Cardiac septum (tissue), 1 donor: ENCODE measurements at places on chromosomes 4 and X.

- no peak for DNase-seq
These were observed 349.2 kb upstream of the NOCT start for GRCh38 chr4:138666366-138666765.

DNA sequence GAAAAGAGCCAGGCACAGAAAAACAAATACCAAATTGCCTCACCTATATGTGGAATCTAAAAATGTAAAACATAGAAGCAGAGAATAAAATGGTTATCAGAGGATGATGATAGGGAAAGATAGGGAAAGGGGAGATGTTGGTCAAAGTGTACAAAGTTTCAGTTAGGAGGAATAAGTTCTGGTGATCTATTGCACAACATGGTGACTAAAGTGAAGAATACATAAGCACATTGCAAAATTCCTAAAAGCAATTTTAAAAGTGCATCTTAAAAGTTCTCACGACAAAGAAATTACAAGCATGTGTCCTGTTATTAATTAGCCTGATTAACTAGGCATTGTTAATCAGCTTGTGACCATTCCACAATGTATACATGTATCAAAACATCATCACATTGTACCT is 136.0 kb downstream of the GABRG1 start:
- DNase-seq = no peak

- DNase-seq = no peak
These were observed 121.2 kb downstream of the TBCK start for GRCh38 chr4:106194801-106195200.

GRCh38 chrX:106912864-106913263 is 7.3 kb upstream of the CLDN2 start:
- DNase-seq = no peak

DNA sequence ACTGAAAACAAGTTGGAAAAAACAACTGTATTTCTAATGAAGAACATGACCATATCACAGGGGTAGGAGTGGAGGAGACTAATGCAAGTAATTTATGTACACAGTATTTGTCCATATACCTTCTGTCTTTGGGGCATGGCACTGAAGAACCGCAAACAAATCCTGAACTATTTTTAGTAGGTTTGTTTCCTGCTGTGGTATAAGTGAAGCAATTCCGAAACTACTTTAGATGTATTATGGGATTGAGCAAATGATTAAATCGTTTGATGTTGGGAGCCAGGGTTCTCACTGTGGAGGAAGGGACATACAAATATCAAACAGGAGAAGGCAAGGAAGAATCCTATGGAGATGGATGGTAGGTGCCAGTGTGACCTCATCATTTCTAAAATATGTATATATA is 18.9 kb upstream of the SH3KBP1 start:
- no peak for DNase-seq

GRCh38 chrX:12319003-12319519 is 180.8 kb downstream of the FRMPD4 start:
- DNase-seq = no peak

- DNase-seq = no peak
These were observed 220.2 kb upstream of the UGT8 start for GRCh38 chr4:114378305-114378903.

DNA sequence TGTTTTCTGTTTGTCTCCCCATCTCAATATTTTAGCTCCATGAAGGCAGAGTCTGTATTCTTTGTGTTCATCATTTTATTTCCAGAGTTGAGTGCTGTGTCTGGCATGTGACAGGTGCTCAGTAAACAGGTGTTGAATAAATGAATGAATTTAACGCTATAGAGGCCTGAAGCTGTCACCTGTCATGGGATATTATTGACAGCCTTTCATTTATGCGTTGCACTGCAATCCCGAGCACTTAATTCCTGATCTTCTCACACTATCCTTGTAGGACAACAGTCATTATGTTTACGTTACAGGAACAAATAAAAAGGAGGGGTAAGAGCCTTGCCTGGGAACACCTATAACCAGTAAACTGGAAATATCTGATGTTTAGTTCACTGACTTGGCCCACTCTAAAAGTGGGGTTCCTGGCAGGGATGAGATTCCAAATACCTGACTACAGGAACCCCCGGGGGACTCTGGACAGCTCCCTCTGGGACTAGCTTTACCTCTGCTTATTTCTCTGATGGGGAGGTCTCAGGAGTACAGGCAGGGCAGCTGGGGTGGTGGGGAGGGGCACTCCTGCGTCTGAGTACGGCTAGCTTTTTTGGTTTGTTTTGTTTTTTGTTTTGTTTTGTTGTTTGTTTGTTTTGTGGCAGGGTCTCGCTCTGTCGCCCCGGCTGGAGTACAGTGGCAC is 36.6 kb downstream of the SEL1L3 start:
- DNase-seq = no peak

DNA sequence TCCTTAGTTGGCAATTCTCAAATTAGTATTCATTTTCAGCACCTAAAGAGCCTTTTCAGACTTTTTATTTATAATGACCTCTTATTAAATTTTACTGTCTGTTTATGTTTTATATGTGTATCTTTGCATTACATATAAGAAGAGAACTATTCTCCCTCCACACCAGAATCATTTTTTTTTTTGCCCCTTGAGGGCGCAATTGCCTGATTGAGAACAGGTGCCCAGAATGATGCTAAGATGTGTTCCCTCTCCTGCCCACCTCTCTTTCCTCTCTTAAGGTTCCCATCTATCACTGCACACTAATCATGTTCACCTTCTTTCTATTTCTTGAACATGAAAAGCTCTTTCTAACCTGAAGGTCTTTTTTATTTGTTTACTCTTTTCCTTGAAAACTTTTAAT is 44.2 kb upstream of the ADAM29 start:
- DNase-seq = no peak

DNA sequence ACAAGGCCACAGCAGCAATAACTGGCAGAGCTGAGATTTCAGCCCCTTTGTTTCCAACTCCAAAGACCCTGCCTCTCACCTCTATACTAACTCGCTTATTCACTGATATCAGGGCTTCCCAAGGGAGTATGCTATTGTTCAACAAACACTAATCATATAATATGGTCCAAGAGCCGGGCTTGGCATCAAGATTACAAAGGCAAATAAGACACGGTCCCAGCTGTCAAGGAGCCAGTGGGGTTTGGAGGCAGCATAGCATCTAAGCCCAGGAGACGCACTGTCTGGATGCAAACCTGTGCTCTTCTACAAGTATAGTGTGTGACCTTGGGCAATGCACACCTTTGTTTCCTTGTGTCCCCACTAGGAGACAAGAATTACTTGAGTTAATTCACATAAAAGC is 28.7 kb downstream of the PAPSS1 start:
- no peak for DNase-seq

GRCh38 chr4:25830548-25830947 is 32.2 kb downstream of the SEL1L3 start:
- DNase-seq = no peak

GRCh38 chrX:132413459-132413858 is 75.4 kb downstream of the MBNL3 start:
- no peak for DNase-seq

- DNase-seq = no peak
These were observed 122.7 kb downstream of the TMEM164 start for GRCh38 chrX:110125446-110126162.

GRCh38 chr4:18980516-18981233 is 959.1 kb upstream of the LCORL start:
- DNase-seq = no peak

GRCh38 chr4:186701273-186701672 is 22.4 kb downstream of the FAT1 start:
- no peak for DNase-seq

GRCh38 chrX:42392846-42393245 is 385.1 kb downstream of the PPP1R2C start:
- no peak for DNase-seq

GRCh38 chrX:14528629-14529289 is 577 bp upstream of the GLRA2 start:
- no peak for DNase-seq

DNA sequence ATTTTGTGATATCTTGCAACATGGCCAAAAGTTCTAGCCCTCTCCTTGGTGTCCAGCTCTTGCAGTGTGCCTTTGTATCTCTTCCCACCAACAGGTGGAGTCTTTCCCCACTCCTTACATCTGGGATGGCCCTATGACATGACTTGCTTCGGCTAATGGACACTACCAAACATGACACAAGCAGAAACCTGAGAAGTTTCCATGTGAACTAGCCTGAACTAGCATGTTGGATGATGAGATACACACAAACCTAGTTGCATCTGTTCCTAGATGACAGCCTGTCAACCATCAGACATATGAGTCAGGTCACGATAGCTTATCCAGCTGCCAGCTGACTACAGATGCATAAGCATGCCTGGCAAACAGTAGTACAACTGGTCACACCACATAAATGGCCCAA is 207.5 kb upstream of the FTHL17 start:
- DNase-seq = no peak

DNA sequence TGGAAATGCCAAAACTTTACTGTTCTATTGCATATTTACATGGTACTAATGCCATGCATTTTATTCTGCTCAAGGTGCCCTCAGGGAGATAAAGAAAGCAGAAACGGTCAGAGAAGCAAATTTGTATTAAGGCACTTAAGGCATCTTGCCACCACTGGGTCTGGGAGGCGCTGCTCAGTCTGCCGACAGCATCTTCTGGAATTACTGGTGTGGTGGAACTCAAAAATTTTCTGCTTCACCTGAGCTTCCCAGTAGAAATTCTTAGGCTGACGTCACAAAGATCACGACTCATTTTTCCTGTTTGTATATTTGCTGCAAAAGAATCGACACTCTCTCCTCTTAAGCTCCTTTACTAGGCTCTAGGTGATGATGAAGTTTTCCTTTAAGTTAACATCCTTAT is 3.0 kb downstream of the RASSF6 start:
- DNase-seq = no peak

DNA sequence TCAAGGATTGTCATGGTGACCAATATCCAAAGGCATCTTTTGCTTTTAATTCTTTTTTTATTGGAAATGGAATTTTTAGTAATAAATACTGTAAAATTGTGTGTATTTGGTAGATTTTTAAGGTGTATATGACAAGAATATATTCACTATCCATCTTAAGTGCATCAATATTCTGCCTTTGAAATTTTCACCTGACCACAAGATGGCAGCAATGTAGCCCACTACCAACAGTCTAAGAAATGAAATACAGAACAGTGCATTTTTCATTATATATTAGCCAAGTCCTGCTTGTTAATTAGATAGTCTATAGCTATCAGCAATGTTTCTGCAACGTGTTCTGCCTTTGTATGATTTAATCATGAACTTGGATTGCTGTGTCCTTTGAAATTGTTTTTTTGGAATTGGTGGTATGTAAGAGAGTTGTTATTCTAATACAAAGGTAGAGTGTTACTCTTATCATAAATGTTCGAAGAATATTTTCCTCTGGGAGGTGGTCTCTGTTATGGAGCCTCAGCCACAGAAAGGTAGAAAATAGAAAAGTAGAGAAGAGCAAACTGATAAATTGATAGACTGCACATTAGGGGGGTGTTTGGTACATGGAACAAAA is 38.2 kb downstream of the HPGDS start:
- DNase-seq = no peak

GRCh38 chrX:13014111-13015096 is 30.0 kb downstream of the FAM9C start:
- no peak for DNase-seq

- DNase-seq = no peak
These were observed 999 bp upstream of the KLHL15 start for GRCh38 chrX:24027985-24028384.

DNA sequence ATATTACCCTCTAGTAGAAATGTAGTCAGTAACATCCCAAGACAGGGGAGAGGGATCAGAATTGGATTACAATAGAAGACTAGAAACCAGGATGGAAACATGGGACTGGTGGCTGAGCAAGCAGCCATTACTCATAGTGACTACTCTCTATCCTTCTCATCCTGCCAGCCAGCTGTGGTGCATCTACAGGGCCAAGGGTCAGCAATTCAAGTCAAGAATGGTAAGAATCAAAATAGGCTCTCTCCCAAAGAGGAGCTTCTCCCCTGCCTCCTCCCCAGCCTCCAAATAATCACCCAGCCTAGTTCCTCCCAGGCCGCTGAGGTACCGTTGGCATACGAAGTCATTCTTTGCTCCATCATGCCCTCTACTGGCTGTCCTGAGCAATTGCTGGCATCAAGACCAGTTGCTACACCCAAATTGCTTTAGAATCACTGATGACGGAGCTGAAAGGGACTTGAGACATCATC is 19.4 kb downstream of the AWAT2 start:
- DNase-seq = no peak

GRCh38 chr4:20761382-20761781 is 61.1 kb downstream of the PACRGL start:
- no peak for DNase-seq

DNA sequence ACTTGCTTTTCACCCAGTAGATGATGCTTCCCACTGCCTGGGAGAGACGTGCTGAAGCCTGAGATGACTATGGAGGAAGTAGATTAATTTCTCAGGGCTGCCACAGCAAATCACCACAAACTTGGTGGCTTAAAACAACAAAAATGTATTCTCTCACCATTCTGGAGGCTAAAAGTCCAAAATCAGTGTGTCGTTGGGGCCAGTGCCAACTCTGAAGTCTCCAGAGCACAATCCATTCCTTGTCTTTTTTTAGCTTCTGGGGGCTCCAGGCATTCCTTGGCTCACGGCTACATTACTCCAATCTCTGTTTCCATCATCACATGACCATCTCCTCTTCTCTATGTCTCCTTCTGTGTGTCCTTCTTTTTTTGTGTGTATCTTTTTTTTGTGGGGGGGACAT is 105.8 kb upstream of the C1QTNF7 start:
- no peak for DNase-seq

DNA sequence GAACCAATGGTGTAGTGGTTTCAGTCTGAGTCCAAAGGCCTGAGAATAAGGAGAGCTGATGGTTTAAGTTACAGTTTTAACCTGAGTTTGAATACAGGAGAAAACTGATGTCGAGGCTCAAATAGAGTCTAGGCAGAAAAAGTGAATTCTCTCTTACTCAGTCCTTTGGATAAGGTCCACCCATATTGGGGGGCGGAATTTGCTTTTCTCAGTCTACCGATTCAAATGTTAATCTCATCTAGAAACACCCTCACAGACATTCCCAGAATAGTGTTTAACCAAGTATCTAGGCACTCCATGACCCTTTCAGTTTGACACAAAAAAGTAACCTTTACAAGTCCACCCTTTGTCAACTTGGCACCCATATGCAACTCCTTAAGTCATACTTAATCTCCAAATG is 216.0 kb downstream of the GRID2 start:
- DNase-seq = no peak

- no peak for DNase-seq
These were observed 22.0 kb upstream of the RPA4 start for GRCh38 chrX:96861661-96862060.

DNA sequence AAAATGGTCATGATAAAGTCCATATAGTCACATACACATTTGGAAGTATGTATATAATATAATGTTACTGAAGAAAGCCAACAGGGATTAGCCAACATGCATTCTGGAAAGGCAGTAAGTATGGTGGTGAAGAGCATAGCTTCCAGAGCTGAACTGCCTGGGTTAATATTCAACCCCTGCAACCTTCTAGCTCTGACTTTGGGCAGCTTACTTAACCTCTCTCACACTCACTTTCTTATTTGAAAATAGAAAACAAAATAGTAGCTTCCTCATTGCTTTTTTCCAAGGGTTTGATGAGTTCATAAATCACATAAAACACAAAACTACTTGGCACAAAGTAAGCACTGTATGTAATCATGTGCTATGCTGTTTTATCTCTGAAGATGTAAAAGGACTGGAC is 216.4 kb downstream of the CHIC2 start:
- DNase-seq = no peak
